ENCODE measurements at places on chromosomes 3 and 15.

GRCh38 chr3:31908391-31909097 is 72.5 kb downstream of the OSBPL10 start:
- no peak for DNase-seq

GRCh38 chr15:60195611-60196010 is 191.5 kb downstream of the FOXB1 start:
- DNase-seq = no peak

DNA sequence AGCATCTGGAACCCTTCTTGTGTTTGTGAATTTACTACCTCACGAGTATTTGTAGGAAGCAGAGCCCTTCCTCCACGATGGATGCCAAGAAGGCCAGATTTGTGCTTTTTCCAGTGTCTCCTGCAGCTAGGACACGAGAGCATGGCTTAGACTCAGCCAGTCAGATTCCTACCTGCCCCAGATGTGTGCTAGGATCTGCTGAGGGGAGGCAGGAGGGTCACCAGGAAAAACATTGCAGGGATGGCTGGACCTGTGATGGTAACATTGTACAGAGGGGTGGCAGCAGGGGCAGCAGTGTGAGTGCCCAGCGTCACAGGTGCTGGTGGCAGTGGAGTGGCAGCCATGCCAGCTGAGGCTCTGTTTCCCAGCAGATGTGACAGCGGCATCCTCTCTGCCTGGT is 285.3 kb downstream of the FAM43A start:
- no peak for DNase-seq

GRCh38 chr3:112889357-112889756 is 42.7 kb upstream of the CD200R1L start:
- DNase-seq = no peak

DNA sequence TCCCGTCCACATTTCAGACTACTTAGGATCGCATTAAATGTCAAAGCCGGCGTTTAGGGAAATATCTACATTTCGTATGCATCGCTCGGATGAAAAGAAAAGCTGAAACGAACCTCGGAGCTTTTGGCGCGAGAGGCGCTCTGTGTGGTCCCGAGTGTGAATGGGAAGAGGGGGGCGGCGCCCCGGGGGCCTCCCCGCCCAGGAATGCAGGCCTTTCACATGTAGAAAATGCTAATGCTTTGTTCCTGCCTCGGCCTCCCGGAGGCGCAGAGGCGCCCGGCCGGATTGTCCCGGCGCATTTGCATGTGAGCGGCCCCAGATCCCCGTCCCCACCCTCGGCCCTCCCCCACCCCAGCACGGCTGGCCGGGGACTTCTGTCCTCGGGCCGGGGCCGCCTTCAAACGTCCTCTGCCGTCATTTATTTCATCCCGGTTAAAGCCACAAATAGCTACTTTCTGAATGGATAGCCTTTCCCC is 37.0 kb upstream of the TRIM71 start:
- no peak for DNase-seq

DNA sequence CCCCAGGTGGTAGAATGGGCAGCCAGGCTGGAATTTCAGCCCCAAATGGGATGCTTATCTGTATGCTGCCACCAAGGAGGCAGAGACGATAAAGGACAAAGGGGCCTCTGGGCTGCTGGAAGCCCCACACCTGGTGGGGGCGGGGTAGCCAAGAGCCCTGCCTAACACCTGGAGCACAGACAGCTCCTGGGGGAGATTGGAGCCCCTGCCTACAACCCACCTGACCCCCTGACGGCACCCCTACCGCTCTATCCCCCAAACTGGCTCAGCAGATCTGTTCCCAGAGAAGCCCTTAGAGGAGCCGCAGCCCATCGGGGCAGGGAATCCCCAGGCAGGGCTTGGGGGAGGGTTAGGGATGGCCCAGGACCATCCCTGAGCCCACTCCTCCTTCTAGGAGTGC is 15.8 kb upstream of the SEMA3F start:
- no peak for DNase-seq

GRCh38 chr3:15151166-15151565 is 52.2 kb upstream of the RBSN start:
- no peak for DNase-seq

DNA sequence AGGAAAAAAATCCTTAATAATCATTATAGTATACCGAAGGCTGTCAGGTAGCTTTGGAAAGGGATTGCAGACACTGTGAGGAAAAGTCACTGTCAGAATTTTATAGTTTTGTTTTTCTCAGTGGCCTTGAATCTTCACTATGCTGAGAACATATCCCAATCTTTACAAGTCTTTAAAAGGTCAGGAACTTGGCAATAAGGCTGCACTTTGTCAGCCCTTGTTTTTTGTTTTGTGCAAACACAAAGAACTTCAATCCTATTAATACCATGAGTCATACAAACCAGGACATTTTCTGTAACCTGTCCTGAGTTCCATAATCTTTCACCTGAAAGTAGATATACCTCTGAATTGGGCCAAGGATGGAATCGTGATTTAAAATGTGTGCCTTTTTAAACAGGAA is 45.6 kb upstream of the PIK3R4 start:
- no peak for DNase-seq
